Neural progenitor cell (in vitro differentiated cells): ENCODE measurements at places on chromosomes 7 and 10. TPM values are rescaled to one million over a fixed set of nuclear protein-coding genes. Genes with fewer than 3 reads are reported as not detected.
A peak's percentile ranks its signal among the peaks of the same experiment; 100 is the strongest.

- no peak overlapping the region for H3K27ac ChIP-seq
- peak; percentile 7 for DNase-seq
- no peaks in the 10 kb centered on the region for H3K27me3 ChIP-seq
- H3K4me1 ChIP-seq = no peaks in the 10 kb centered on the region
Measured at GRCh38 chr7:83819911-83820310, 171.0 kb upstream of the SEMA3E start.

DNA sequence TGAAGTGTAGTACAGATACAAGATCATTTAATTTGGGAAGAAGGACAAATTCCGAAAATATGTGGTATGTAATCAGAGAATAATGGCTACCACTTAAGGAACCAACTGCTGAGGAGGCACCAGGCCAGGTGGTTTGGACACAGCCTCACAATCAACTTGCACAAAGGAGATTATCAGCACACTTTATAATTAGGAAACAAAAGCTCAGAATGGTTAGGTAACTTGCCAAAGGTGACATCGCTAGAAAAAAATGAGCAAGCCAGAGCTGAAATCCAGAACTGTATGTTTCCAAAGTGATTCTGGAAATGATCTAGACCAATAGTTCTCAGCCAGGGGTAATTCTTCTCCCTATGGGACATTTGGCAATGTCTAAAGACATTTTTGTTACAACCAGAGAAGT, 36.6 kb downstream of the ERCC6 start:
- H3K27ac ChIP-seq = no peak overlapping the region
- H3K4me1 ChIP-seq = no peaks in the 10 kb centered on the region
- H3K4me3 ChIP-seq = no peak overlapping the region
- H3K36me3 ChIP-seq = no peaks in the 10 kb centered on the region

- no peak for DNase-seq
- no peaks in the 10 kb centered on the region for H3K4me1 ChIP-seq
- no peak overlapping the region for H3K4me3 ChIP-seq
- H3K27ac ChIP-seq = no peak overlapping the region
- H3K36me3 ChIP-seq = peaks cover 13% of the 10 kb centered on the region
Measured at GRCh38 chr10:15113766-15114165, 16.6 kb downstream of the RPP38 start.

SPDYE6 gene
- not detected in 2 replicates for total RNA-seq
